ENCODE measurements at places on chromosomes 3 and 15. TPM values are rescaled to one million over a fixed set of nuclear protein-coding genes. Genes with fewer than 3 reads are reported as not detected.
A peak's percentile ranks its signal among the peaks of the same experiment; 100 is the strongest.

Gene NR1I2
- total RNA-seq, result not detected

Gene SERPINI1
- 3.4 TPM for total RNA-seq

Gene BTLA
- 0.13 TPM for total RNA-seq

Gene ONECUT1
- not detected for total RNA-seq

Gene GMNC
- not detected for total RNA-seq

GRCh38 chr3:132414841-132415240 is 2.5 kb upstream of the DNAJC13 start:
- DNase-seq, result no peak

GRCh38 chr3:129673012-129673411 is 66.5 kb upstream of the PLXND1 start:
- no peak for DNase-seq

DNA sequence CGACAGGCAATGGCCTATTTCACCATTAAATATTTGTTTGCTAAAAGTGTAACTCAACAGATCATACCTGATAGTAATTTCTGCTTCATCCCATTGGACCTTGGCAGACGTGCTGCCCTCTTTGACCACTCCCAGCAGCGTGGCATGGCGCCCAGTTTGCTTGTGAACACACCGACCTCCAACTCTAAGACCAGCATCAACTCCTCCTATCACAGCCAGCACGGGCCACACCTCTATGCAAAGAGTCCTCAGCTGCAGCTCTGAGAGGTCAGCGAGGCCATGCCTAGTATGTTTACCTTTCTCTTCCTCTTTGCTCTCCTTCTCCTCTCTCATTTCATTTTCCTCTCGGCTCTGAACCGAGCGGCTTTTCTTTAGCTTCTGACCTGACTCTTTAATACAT is 80.6 kb downstream of the FBXL22 start:
- DNase-seq, result peak; percentile 58

GRCh38 chr3:145911016-145911415 is 250.0 kb downstream of the PLOD2 start:
- no peak for DNase-seq

DNA sequence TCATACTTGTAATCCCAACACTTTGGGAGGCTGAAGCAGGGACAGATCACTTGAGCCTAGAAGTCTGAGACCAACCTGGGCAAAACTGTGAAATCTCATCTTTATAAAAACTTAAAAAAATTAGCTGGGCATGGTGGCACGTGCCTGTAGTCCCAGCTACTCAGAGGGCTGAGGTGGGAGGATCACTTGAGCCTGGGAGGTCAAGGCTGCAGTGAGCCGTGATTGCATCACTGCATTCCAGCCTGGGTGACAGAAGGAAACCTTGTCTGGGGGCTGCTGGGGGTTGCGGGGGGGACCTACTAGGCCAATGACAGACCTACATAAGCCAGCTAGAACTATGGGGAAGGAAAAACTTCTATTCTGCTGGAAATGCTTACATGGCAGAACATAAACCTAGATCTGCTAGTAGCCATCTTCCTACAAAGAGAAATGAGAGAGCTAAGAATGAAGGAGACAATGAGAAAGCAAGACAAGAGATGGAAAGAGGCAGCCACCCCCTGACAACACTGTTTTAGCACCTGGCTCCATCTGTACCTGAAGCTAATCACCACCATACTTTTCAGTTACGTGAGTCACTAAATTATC is 23.9 kb downstream of the FOXP1 start:
- DNase-seq, result no peak

- peak; percentile 73 for DNase-seq
Measured at GRCh38 chr3:186109897-186110803, 1.3 kb upstream of the ETV5 start.

DNA sequence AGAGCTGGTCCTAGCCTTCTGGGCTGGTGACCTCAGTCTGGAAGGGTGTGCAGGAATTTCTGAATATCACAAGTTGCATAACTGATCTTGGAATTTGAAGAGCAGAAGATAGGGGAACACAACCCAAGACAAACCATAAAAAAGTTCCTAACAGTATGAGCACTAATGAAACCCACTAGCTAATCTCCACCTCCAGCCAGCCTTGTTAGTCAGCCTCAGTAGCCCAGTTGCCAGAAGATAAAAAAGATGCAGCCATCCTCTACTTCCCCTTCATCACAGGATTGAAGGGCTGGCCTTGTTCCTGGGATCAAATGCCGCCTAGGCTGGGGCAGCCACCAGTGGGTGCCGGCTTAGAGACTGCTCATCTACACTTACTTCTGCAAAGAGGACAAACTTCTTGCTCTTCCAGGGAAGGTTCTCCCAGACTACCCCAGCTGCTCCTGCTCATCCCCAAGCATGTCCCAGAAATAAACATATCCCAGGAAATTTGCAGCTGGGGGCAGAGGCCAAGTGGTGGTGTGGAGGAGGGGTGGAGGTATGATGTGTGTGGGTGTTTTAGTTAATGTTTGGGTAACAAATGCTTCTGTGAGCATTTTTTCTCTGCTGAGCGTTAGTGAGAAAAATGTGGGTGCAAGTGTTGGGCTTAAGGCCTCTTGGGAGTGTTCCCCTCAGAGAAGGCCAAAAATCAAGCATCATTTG is 9.2 kb upstream of the ITGA11 start:
- DNase-seq, result no peak

- DNase-seq, result no peak
Measured at GRCh38 chr15:56582785-56583184, 117.8 kb upstream of the MNS1 start.

DNA sequence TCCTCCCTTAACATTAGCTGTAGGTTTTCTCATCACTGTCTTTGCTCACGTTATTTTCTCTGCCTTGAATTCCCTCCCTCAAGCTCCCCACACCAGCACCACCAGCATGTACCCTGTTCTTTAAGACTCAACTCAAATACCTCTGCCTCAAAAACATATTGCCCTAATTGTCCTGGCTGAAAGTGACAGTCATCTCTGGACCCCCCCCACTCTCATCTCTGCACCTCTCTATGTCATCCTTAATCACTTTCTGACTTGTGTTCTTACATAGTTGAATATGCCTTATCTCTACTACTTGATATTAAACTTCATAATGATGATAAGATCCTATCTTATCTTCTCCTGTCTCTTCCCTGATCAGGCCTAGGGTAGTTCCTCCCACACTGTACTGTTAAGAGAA is 345.2 kb upstream of the TPRG1 start:
- DNase-seq, result no peak

- no peak for DNase-seq
Measured at GRCh38 chr3:131494706-131495105, 8.1 kb downstream of the MRPL3 start.

DNA sequence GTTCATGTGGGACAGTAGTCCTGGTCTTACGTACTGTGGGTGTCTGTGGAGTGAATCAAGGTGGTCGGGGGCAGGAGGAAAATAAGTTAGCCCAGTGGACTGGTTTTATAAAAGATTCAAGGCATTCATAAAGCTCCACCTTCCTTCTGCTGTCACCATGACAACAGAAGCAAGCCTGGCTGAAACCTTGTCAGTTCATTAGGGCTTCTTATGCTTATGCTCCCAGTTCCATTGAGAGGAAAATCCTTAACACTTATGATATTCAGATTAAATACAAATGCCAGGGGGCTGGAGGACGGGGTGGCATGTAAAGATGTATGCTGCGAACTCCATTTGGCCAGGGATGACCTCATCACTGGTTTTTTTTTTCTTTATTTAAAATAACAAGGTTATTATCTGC is 283.1 kb upstream of the ATP10A start:
- no peak for DNase-seq

DNA sequence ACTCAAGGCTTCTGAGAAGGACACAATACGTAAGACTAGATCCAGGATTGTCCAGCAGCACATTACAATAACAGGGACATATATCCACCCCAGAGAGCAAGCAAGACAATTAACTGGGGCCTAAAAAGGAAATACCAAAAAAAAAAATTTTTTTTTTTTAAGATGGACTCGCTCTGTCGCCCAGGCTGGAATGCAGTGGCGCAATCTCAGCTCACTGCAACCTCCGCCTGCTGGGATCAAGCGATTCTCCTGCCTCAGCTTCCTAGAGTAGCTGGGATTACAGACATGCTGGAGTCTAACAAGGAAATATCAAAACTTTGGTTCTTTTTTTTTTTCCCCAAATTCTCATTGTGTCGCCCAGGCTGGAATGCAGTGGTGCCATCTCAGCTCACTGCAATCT is 28.8 kb upstream of the IMPDH2 start:
- DNase-seq, result no peak

GRCh38 chr3:124352149-124352539 is 360.2 kb upstream of the ROPN1 start:
- no peak for DNase-seq

- DNase-seq, result peak; percentile 47
Measured at GRCh38 chr15:72227192-72227586, 3.8 kb downstream of the PKM start.

- DNase-seq, result no peak
Measured at GRCh38 chr3:127404221-127405009, 116.6 kb upstream of the PRR20G start.

DNA sequence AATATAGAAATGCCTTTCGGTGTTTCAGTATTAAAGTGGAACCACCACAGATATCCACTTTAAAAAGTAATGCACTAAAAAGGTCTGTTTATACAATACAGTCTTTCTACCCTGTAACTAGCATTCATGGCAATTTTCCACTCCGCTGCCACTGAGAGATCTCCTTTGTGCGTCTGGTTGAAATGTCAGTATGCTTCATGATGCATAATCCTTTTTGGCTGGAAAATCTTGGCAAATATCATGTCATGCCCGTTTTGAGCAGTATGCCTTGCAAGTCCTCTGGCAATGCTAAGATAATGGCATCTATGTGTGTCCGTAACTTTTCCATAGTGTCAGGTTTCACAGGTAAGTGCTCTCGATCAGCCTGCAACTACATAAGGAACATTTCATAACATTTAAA is 30.8 kb upstream of the ARF4 start:
- no peak for DNase-seq
